ENCODE measurements at places on chromosomes 7 and 10.

- DNase-seq: no peak
These were observed 3.9 kb downstream of the LFNG start for GRCh38 chr7:2523461-2523936.

DNA sequence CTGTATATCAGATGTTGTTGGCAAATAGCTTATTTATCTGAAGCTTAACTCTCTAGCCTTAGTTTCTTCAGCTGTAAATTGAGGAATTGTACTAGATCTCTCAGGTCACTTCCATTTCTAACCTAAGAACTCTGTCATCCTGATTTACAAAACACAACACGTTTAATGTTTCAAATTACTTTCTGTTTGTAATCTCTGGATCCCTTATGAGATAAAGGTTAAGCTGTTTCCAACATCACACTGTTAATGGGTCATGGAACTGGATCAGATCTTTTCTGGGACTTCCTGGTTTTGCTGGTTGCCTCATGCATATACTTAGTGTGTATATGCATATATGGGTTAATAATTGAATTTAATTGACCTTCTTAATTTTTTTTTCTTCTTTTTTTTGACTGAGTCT, 9.9 kb downstream of the SAMD8 start:
- DNase-seq: no peak

GRCh38 chr7:39465055-39465929, 100.9 kb upstream of the YAE1 start:
- DNase-seq: peak; percentile 67

DNA sequence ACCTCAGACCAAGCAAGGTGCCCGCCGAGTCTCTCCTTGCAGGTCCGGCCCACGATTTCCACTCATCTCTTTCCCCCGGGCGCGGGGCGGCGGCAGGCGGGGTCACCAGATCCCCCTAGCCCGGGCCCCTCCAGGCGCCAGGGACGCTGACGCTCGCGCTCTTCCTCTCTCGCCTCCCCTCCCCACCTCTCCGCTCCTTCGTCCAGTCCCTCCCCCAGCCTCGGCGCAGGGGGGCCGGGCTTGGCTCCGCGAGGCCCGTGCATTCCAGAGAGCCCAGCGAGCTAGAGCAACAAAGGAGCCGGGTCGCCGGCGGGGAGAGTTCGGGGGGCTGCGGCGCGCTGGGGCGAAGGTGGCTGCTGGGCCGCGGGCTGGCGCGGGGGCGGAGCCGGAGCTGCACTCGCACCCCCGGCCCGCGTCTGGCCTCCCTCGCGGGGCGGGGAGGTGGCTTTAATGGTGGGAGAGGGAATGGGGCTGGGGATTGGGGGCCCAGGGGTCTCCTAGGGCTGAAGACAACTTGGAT, at the start of gene SMO:
SMO (plus strand) TSS at position 262 of the 520 bp plus-strand sequence. CDS start 519 bp downstream, outside the sequence.
- no peak for DNase-seq

DNA sequence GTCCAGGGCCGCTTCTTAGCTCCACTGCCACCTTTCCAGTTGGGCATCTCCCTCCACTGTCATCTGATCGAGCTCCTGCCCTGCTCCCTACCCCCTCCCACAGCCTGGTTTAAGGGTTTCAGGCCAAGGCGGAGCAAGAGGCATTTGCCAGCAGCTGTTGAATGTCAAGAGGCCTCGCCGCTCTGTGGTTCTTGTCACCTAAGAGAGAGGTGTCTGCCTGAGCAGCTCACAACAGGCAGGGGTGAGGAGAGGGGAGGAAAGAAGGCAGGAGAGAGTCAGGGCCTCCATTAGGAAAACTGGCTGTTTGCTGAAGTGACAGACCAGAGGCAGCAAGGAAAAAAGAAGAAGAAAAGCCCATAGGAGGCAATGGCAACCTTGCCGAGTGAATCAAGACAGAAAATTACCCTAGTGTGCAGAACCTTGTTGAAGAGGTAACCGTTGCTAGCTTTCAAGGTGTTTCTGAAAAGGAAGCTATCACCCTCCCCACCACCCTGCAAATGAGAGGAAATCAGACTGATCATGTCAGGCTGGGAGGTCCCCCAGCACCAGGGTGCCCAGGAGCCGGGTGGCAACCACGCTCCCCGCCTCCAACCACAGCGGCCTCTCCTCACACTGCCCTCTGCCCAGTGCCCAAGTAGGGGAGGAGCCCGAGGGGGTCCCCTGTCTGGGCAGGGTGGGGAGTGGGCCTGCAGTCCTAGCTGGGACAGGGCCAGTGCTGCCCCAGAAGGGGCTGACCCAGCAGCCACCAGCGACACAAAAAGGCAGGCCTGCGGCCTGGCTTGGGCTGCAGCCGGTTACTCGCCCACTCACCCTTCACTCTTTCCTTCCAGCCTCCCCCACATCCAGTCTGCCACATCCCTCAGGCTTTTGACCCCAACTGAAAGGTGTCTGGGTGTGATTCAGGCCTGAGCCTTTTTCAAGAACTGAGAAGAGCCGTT, 7.1 kb downstream of the GATA3 start:
- no peak for DNase-seq
